ENCODE measurements at places on chromosomes 1 and 21.
A peak's percentile ranks its signal among the peaks of the same experiment; 100 is the strongest.

DNA sequence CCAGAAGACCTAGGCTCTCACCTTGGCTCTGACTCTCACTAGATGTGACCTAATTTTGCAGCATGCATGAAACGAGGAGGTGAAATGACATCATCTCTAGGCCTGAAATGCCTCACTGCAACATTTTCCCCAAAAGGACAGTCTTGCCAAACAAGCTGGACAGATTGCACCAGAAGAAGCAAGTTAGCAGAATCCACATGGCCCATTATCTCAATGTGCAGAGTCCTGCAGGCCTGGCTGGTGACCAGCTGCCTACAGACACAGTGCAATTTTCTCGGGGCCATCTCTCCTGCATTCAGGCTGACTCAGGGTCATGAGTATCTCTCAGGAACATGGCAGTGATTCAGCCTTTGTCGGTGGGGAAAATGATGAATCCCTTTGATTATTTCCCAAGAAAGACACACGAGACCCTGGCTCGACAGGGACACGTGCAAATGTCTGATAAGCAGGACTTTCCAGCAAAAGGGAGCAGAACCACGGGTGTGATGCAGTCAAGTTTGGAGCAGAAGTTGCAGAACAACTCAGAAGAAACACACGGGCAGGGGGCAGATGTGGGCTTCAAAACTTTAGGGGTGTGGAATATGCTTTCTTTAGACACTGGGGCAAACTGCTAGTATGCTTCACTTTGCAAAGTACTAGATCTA is 38.7 kb downstream of the TRIM67 start:
- no peak for DNase-seq

DNA sequence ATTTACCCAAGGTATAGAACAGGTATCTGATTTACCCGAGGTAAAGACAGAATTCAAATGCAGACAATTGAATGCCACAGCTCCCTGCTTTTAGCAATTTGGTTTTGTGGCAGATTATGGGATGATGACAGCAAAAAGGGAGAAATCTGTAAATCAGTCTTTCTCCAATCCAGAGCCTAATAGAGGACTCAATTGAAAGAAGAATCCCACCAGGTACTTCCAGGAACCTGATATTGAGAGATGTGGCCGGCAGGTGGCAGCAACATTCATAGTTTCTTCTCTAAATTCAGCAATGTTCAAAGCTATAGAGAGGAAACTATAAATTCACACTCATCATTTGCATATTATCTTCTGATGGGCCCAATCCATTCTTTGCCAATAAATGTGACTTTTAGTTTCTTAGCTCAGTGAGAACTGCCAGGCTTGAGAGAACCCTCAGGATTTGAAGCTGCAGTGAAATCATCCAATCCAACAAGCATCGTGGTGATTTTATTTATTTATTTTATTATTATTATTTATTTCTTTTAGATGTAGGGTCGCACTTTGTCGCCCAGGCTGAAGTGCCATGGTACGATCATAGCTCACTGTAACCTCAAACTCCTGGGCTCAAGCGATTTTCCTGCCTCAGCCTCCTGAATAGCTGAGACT is 9.8 kb upstream of the PHACTR4 start:
- peak; percentile 9 for DNase-seq

DNA sequence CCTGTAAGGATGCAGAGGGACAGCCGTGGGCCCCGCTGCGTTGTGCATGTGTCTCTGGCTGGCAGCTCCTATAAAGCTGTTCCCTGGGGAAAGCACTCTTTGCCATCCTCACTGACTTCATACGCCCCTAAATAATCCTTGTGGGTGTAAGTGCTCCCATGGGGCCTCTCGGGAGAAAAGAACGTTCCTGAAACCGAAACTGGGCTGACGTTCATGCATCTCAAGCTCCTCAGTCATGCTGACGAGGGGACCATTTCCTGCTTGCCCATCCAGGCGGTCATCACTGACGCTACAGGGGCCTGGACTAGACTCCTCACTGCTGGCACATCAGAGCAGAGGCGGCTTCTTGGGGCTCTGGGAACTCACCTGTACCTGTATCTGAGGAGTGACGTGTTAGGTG is 73.1 kb upstream of the USP24 start:
- DNase-seq = peak; percentile 65

- no peak for DNase-seq
Measured at GRCh38 chr1:200880212-200880611, 7.4 kb downstream of the GPR25 start.

- DNase-seq = no peak
Measured at GRCh38 chr1:199383793-199384192, 643.7 kb upstream of the NR5A2 start.

DNA sequence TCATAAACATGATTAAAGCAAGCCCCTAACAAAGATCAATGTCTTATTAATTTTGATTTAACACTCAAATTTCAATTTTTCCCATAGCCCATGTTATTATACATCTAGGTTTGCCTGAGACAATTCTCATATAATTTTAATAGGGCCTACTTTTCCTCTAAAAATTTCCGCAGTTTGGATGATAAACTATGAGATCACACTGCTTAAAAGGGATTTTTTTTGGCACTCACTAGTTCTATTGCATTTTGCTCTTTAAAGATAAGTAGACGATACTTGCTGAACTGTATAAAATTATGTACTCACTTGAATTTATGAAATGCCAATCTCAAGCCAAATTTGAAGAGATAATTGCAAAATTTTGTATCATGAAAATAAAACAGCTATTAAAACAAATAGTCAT is 480.4 kb upstream of the ZRANB2 start:
- no peak for DNase-seq

- DNase-seq = peak; percentile 20
Measured at GRCh38 chr1:233668725-233669294, 54.9 kb downstream of the KCNK1 start.

- no peak for DNase-seq
Measured at GRCh38 chr1:233421293-233421692, 93.8 kb downstream of the MAP3K21 start.

DNA sequence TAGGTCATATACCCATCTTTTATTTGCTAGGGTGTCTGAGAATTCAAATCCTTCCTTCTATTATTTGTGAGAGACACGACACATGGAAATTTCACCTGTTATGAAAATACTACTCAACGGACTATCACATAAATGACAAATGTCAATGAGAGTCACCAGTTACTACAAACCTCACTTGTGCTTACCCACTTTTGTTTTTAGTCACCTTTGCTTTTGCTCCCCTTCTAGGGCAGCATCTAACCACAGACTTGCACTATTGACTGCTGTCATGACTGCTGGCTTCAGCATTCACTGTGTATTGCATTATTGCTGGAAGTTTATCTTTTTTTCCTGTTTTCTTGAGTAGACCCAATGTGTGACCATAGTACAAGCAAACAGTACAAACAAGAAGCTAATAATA is 1048.0 kb downstream of the PLA2G4A start:
- DNase-seq = no peak

DNA sequence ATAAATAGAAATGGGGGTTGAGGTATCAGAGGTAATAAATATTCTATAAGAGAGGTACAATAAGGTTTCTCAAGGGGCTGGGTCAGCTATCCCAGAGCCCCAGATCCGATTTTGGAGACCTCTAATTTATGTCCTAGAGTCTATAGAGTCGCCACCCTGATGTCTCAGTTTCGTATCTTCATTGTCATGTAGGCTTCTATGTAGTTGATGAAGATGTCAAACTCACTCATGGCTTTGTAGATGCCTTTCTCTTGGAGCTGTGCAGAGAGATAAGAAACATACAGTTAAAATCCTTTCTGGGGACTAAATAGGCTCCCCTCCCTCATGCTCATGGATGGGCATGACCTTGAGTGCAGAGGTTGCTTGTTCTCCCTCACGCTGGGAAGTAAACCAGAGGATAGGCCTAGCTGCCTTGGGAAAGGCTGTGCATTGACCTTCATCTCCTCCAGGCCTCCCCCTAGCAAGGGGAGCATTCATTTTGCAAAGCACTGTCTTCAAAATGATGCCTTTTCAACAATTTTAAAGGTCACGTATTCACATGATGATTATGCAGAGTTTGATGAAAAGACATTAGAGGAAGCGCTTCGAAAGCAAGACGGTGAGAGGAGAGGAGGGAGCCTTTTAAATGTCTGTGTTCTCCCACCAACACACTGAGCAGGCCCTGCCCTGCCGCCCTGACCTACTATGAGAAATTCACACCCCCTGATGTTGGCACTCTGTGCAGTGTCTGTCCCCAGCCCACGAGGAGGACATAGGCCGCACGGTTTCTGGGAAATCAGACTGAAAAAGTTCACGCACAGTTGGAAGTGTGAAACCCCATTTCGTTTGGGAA is 1.9 kb upstream of the IL19 start:
- no peak for DNase-seq

- DNase-seq = peak; percentile 30
Measured at GRCh38 chr1:161182214-161182613, 4.9 kb upstream of the B4GALT3 start.

DNA sequence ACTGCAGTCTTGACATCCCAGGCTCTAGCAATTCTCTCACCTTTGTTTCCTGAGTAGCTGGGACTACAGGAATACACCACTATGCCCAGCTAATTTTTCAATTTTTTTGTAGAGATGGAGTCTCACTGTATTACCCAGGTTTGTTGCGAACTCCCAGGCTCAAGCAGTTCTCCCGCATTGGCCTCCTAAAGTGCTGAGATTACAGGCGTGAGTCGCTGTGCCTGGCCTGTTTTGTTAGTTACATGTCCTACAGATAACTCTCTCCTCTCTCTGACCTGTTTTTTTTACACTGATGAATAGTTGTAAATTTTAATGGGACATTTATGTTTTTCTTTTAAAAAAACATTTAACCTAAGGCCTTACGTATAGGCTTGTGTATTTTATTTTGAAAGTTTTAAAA is 19.8 kb downstream of the PTBP2 start:
- DNase-seq = no peak

- DNase-seq = peak; percentile 14
Measured at GRCh38 chr1:150836129-150836773, 28.2 kb upstream of the CTSK start.

GRCh38 chr1:240646571-240647240 is 34.8 kb upstream of the GREM2 start:
- DNase-seq = no peak

- DNase-seq = no peak
Measured at GRCh38 chr21:35351434-35351833, 302.3 kb upstream of the RUNX1 start.

- no peak for DNase-seq
Measured at GRCh38 chr21:35457097-35457804, 408.1 kb upstream of the RUNX1 start.

- DNase-seq = no peak
Measured at GRCh38 chr1:12012560-12013316, 6.6 kb upstream of the MIIP start.

GRCh38 chr1:50995651-50996050 is 25.6 kb downstream of the CDKN2C start:
- no peak for DNase-seq

- no peak for DNase-seq
Measured at GRCh38 chr1:212309967-212310366, 24.8 kb downstream of the PPP2R5A start.

- no peak for DNase-seq
Measured at GRCh38 chr1:204081791-204082513, 9.0 kb downstream of the SOX13 start.

- no peak for DNase-seq
Measured at GRCh38 chr1:53380296-53380695, 52.4 kb upstream of the LRP8 start.

GRCh38 chr1:236303675-236304074 is 21.9 kb upstream of the ERO1B start:
- DNase-seq = no peak

DNA sequence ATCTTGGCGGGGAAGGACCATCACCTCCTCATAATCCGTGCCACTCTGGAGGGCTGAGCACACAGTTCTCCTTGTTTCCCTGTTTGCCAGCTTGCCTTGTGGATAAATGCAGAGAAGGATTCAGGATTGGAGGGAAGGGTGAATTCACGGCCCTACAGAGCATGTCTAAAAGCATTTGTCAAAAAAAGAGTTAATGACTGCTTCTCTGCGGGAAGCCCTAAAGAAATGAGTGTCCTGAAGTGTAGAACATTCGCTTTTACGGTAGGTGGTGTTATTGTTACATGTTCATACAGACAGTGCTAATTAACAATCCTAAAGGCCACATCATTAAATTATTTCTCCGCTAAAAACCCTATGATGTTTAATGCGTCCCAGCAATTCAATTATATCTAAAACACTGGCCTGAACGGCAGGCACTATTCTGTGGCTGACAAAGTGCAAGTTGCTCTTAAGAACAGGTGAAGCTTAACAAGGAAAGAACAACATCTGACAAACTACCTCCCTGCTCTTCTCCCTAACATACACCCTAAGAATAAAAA is 112.3 kb upstream of the NFIA start:
- DNase-seq = no peak

- DNase-seq = no peak
Measured at GRCh38 chr1:151655371-151655770, 43.5 kb downstream of the SNX27 start.

DNA sequence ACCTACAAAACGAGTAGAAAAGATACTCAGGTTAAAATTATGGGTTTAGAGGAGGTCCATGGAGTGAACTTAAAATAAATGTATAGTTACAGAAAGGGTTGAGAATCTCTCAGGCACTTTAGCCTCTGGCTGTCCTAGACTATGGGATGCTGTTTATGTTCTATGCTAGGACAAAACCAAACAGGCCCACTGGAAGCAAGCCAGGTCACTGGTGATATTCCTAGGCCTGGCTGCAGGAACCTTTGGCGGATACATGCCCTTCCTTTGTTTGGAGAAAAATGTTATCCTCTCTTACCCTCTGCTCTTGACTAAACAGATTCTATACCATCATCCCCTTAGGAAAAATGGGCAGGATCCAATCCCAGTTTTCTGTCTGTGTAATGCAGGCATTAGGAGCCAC is 90.7 kb upstream of the DUSP10 start:
- no peak for DNase-seq

- no peak for DNase-seq
Measured at GRCh38 chr1:17485281-17485680, 45.8 kb upstream of the RCC2 start.

GRCh38 chr1:153365696-153366095 is 8.0 kb downstream of the S100A9 start:
- no peak for DNase-seq

- DNase-seq = no peak
Measured at GRCh38 chr1:41674522-41674921, 190.0 kb upstream of the EDN2 start.

DNA sequence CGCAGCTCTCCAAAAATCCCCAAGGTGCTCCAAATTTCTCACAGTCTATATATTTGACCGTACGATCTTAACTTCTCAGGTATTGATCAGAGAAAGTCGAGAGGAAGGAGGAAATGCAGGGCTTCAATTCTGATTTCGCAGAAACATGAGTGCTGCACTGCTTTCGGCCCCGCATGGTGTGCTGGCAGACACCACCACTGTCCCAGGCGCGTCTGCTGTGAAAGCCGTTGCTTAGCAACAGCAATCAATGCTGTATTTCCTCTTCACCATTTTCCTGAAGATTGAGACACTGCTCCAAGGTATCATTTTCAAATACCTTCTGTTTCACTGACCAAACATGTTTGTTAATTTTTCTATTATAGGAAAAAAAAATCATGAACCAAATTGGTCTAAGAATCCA is 296.3 kb downstream of the SMYD3 start:
- DNase-seq = no peak

GRCh38 chr1:1275836-1276235 is 2.2 kb upstream of the UBE2J2 start:
- no peak for DNase-seq

- DNase-seq = no peak
Measured at GRCh38 chr1:180282401-180283044, 52.5 kb downstream of the LHX4 start.

All from GM18507 (cell line).